ENCODE measurements at places on chromosomes 5 and 9.

DNA sequence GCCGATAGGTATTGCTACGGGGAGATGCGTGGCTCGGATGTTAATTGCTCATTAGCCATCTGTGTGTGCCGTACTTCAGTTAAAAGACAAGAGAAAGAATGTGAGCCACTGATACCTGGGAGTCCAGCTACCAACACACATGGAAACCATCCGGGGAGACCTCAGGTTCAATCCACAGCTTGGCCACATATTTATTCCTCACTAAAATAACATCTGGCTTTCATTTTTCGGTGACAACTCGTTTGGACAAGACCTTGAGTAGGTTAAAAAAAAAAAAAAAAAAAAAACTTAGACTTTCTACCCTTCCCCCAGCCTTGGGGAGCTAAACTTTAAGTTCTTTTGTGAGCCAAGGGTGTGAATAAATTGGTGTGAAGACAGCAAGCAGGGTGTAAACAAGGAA is 84.1 kb downstream of the SLIT3 start:
- no peak for DNase-seq

DNA sequence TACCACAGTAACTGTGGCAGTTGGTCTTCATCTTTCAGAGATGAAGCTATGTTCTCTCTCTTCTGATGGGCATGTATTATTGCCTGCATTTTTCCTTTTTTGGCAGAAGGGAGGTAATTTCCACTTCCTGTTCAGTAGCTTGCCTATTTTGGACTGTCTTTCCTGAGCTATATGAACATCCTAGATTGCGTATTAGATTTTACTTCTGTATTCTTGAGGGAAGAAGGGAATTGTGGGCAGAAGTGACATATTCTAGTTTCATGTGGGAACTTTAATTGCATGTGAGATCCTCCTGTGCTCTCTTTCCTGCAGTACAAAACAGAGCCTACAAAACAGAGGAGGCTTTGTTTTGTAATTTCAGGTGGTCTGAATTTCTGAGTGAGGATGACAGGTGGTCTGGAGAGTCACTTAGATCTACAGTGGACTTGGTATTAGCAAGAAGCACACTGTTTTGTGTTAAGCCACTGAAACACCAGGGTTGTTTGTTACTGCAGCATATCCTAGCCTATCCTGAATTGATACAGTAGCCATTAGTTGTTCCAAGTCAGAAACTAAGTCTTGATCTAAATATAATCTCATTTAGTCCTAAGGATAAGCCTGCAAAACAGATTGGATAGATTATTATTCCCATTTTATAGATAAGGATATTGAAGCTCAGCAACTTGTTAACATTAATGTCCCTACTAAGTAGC is 68.1 kb downstream of the AOPEP start:
- DNase-seq = no peak

GRCh38 chr5:141565826-141566570 is 52.8 kb downstream of the DIAPH1 start:
- DNase-seq = no peak

- no peak for DNase-seq
Measured at GRCh38 chr5:81021486-81021885, 61.3 kb downstream of the RASGRF2 start.

- peak; percentile 86 for DNase-seq
Measured at GRCh38 chr9:130043654-130044623, 950 bp upstream of the FNBP1 start.

GRCh38 chr5:64165500-64166200 is at the start of gene RNF180:
Gene RNF180, plus strand, starts transcription at chr5:64165843. Its CDS starts 34,965 bp downstream, at chr5:64200808.
- peak; percentile 80 for DNase-seq

DNA sequence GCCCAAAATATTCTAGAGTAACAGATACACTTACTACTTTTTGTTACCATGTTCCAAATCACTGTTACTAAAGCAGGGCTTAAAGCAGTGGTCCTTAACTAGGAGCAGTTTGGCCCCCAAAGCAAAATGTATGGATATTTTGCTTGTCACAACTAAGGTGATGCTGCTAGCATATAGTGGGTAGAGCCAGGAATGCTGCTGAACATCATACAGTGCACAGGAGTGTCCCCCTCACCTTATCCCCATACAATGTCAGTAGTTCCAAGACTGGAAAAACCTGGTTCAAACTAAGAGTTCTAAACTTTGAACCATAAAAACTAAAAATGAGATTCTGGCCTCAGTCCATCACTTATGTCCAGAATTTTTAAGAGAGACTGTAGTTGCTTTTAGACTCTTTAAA is 28.1 kb downstream of the DIMT1 start:
- no peak for DNase-seq
